ENCODE measurements at places on chromosomes 3 and 15. TPM values are rescaled to one million over a fixed set of nuclear protein-coding genes. Genes with fewer than 3 reads are reported as not detected.

DNA sequence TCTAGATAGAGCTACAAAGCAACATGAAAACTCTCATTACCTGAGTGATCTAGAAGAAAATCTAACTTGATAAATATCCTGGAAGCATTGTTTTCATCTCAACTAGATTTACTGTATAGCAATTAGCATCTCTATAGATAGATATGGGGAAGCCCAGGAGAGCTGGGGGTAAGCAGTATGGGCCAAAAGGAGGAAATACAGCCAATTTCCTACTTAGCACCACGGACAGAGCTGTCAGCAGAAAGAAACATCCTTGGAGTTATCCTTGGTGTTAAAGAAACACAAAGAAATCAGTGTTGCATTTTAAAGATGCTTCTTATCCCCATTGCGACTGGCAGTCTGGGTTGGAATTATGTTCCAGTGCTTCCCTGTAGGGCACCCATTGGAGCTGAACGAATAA is 126.2 kb downstream of the TIGIT start:
- H3K27me3 ChIP-seq, result no peaks in the 10 kb centered on the region
- no peak overlapping the region for H3K4me3 ChIP-seq
- peaks cover 59% of the 10 kb centered on the region for H3K4me1 ChIP-seq
- H3K36me3 ChIP-seq, result no peaks in the 10 kb centered on the region
- H3K27ac ChIP-seq, result no peak overlapping the region
- no peak for DNase-seq

Gene NR2C2
- 28.3 TPM for total RNA-seq

DNA sequence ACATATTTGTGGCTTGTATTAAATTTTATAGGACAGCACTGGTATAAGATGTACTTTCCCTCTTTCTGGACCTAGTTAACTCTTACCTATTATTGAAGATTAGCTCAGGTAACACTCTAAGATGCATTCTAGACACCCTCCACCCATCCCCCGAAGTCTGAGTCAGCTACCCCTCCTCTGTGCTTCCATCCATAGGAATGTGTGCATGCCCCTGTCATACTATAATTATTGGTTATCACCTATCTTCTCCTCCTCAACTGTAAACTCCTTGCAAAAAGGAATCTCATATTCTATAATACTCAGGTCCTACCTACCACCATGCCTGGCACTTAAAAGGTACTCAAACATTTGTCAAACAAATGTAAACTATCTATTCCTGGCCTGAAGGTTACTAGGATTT is 3.0 kb downstream of the PEAK1 start:
- H3K36me3 ChIP-seq, result no peaks in the 10 kb centered on the region
- H3K4me1 ChIP-seq, result peaks cover 40% of the 10 kb centered on the region
- H3K27ac ChIP-seq, result no peak overlapping the region
- H3K27me3 ChIP-seq, result no peaks in the 10 kb centered on the region
- H3K4me3 ChIP-seq, result no peak overlapping the region
- no peak for DNase-seq

- DNase-seq, result no peak
- H3K27me3 ChIP-seq, result no peaks in the 10 kb centered on the region
- no peak overlapping the region for H3K4me3 ChIP-seq
- H3K27ac ChIP-seq, result peak overlapping the region; percentile 46
- peaks cover 37% of the 10 kb centered on the region for H3K4me1 ChIP-seq
- peaks cover 3% of the 10 kb centered on the region for H3K36me3 ChIP-seq
These were observed 2.4 kb upstream of the CXCR6 start for GRCh38 chr3:45940781-45941365.

Gene ADAMTS9
- 17.3 TPM for total RNA-seq

DNA sequence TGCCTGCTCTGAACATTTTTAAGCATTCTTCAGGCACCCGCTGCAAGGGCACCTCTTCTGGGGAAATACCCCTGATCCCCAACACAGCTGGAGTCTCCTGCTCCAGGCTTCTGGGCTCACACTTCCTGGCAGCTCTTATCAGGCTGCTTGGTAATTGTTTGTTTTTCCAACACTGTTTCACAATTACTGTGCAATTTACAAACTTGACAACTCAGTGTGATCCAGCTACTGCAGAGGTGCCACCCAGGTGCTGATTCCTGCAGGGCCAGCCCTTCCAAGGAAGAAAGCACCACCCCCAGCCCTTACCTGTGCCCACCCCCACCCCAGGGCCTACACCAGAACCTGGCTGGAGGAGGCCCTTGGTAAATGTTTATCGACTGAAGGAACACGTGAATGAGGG is 66.5 kb downstream of the MAGEF1 start:
- H3K36me3 ChIP-seq, result no peaks in the 10 kb centered on the region
- no peak for DNase-seq
- no peak overlapping the region for H3K27ac ChIP-seq
- no peaks in the 10 kb centered on the region for H3K27me3 ChIP-seq

GRCh38 chr3:194871143-194871863 is 185.6 kb downstream of the FAM43A start:
- no peaks in the 10 kb centered on the region for H3K36me3 ChIP-seq
- no peak overlapping the region for H3K4me3 ChIP-seq
- no peaks in the 10 kb centered on the region for H3K27me3 ChIP-seq
- peak overlapping the region; percentile 31 for H3K27ac ChIP-seq

Gene CHP1
- 103 TPM for total RNA-seq

Gene TRA2B
- 75.3 TPM for total RNA-seq

Gene THSD4
- 2.9 TPM for total RNA-seq

Gene PLA2G4E
- 0.34 TPM for total RNA-seq

DNA sequence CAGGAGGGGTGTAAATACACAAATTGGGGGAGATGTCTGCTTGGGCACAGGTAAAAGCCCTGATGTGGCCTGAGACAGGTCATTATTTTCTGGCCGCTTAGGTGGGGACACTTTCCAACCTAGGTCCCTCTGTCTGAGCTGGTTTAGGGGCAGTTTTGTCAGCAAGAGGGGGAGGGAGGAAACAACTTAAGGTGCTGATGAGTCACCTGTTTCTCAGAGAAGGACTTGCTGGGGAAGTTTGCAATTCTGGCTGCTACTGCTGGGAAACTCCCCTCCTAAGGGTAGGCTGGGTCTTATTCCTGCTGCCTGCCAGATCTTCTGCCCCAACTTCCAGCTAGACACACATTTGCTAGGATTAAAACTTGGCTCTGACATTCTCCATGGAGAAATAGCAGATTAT is 4.8 kb upstream of the RHOV start:
- H3K4me1 ChIP-seq, result no peaks in the 10 kb centered on the region
- no peaks in the 10 kb centered on the region for H3K36me3 ChIP-seq
- no peak overlapping the region for H3K4me3 ChIP-seq
- H3K27me3 ChIP-seq, result no peaks in the 10 kb centered on the region
- H3K27ac ChIP-seq, result no peak overlapping the region
- DNase-seq, result no peak

DNA sequence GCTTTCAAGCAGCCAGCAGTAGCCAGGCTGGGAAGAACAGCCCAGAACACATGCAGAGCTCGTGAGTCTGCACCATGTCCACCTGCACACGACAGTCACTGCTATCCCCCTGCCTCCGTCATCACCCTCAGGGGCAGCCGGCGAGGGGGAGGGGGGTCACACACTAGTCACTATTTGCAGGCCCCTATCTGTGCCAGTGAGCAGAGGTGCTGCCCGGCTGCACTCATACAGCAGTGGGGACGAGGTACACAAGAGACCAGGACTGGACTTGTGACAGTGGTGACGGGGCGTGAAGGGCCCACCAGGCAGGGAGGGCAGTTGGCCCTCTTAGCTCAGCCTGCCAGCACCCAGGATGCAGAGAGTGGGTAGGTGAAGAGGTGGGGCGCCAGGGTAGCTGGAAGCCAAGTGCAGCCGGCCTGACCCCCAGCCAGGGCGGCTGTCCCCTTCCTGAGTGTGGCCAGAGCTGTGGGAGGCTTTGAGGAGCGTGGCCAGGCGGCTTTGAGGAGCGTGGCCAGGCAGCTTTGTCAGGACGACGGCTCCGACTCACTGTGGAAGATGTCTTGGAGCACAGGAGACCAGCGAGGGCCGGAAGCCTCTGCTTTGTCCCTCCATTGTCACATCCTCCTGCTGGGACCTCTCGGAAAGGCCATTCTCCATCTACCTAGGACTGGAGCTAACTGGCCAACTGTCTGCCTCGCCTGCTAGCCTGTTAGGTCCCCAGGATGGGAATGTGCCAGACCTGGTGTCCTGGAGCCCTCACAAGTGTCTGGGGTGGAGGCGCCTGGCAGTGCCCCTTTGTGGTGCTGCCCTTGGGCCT is 52.1 kb upstream of the FGD5 start:
- H3K27ac ChIP-seq, result no peak overlapping the region
- no peaks in the 10 kb centered on the region for H3K4me1 ChIP-seq
- no peaks in the 10 kb centered on the region for H3K27me3 ChIP-seq

DNA sequence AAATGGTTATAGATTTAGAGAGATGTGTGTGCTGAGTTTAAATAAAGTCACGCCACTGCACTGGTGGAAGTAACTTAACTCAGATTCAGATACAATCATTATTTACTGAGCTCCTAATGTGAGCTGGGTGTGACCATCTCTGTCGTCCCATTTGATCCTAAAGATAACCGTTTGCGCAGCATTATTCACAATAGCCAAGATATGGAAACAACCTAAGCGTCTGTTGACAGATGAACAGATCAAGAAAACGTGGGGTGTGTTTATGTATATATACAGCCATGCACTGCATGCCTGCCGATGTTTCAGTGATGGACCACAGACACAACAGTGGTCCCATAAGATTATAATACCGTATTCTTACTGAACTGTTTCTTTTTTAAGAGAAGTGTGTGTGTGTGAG is 71.2 kb downstream of the TAMM41 start:
- H3K27ac ChIP-seq, result no peak overlapping the region
- H3K4me1 ChIP-seq, result no peaks in the 10 kb centered on the region
- no peaks in the 10 kb centered on the region for H3K27me3 ChIP-seq
- no peak for DNase-seq

GRCh38 chr15:29071232-29071881 is 185.6 kb downstream of the APBA2 start:
- no peak overlapping the region for H3K4me3 ChIP-seq
- no peak for DNase-seq
- no peaks in the 10 kb centered on the region for H3K4me1 ChIP-seq
- H3K27ac ChIP-seq, result no peak overlapping the region
- no peaks in the 10 kb centered on the region for H3K27me3 ChIP-seq

GRCh38 chr15:39455471-39455991 is 125.3 kb upstream of the THBS1 start:
- no peaks in the 10 kb centered on the region for H3K36me3 ChIP-seq
- H3K4me1 ChIP-seq, result no peaks in the 10 kb centered on the region
- no peak overlapping the region for H3K27ac ChIP-seq
- no peak for DNase-seq
- H3K4me3 ChIP-seq, result no peak overlapping the region

DNA sequence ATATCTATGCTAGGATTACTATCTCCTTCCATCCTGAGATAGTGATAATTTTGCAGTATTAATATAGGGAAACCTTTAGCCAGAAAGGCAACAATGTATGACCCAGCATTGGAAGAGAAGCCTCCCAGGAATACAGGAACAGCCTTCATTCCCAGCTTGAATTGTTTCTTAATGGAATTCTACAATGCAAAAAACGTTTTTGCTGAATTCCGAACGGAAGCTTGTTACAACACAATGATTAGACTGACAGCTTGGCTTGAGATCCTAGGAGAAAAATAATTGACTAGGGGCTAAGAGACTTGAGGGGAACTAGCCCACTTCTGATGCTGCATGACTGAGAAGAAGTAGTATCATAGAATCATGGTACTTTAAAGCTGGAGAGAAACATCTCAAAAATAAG is 140.2 kb downstream of the RSL24D1 start:
- no peak overlapping the region for H3K4me3 ChIP-seq
- DNase-seq, result no peak
- no peaks in the 10 kb centered on the region for H3K36me3 ChIP-seq
- H3K27me3 ChIP-seq, result no peaks in the 10 kb centered on the region
- H3K4me1 ChIP-seq, result no peaks in the 10 kb centered on the region

DNA sequence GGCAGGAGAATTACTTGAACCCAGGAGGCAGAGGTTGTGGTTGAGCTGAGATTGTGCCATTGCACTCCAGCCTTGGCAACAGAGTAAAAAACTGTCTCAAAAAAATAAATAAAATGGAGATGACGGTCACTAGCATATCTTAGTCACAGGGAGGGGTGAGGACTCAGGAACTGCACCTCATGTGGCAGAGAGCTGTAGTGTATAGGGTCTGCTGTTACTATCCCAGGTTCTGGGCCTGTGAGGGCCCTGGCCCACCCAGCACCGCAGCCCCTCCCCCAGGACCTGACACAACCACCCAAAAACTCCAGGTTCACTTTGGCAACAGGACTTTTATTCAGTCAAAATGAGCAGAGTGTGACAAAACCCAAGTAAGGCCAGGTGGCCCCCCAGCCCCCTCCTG is 22.3 kb downstream of the RNU5B-1 start:
- H3K27ac ChIP-seq, result no peak overlapping the region
- H3K4me3 ChIP-seq, result no peak overlapping the region
- peaks cover 8% of the 10 kb centered on the region for H3K4me1 ChIP-seq
- no peaks in the 10 kb centered on the region for H3K27me3 ChIP-seq

Measured in psoas muscle (tissue), 8 donors.